ENCODE measurements at places on chromosomes 2 and 18.

DNA sequence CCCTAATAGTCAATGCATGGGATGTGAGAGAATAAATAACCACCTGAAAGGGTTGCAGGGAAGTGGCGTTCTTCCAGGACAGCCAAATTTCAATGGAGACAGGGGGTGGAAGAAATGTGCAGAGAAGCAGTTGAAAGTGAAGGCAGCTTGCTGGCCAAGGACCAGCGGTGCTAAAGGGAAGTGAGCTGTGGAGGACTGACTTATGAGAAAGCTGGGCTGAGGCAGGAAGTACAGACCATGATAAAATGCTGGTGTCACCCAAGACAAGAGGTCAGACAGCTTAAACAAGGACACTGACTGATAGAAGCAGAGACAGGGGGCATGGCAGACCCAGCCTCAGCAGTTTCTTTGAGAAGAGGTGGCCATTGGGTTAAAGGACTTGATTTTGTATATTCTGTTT is 106.7 kb downstream of the DTNB start:
- peak; percentile 48 for DNase-seq

- no peak for DNase-seq
Observed at GRCh38 chr2:106009096-106009495, 185.0 kb downstream of the UXS1 start.

DNA sequence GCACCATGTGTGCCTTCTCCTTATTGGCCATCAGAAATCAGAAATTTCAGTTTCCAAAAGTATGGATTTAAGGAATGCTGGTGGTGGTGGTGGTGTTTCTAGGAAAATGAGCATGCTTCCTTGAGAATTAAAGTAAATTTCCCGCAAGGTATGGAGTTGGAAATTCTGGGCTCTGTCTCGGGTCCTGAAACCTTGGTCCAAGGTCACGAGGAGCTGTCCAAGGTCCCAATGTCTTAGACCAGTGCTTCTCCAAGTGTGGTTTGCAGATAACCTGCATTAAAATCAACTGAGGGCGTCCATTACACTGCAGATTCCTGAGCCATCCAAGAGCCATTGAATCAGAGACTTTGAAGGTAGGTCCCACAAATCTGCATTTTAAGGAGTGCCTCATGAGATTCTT is 210.9 kb upstream of the PKDCC start:
- no peak for DNase-seq

- DNase-seq: no peak
Observed at GRCh38 chr2:239685556-239685955, 284.7 kb upstream of the HDAC4 start.

DNA sequence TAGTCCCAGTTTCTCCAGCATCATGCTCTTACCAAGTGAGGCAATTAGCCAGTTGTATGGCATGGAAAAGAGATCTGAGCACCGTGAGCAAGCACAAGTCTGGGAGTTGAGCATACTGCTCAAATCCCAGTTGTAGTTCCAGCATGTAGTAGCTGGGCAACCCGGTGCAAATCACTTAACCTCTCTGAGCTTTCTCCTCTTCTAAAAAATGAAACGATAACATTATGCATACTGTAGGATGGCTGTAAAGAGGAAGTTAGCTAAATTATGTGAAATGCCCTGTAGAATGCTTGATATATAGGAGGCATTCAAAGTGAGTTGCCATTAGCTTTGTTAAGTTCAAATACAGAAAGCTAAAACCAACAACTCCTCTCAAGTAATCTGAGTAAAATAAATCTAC is 164.0 kb upstream of the ZEB2 start:
- no peak for DNase-seq

- no peak for DNase-seq
Observed at GRCh38 chr2:101150306-101151145, 656 bp downstream of the TBC1D8 start.

GRCh38 chr2:164842624-164842966 is 972 bp upstream of the COBLL1 start:
- no peak for DNase-seq

GRCh38 chr2:131125195-131125757 is 20.1 kb downstream of the PLEKHB2 start:
- no peak for DNase-seq

GRCh38 chr2:144834363-144834762 is 314.4 kb upstream of the ZEB2 start:
- no peak for DNase-seq

DNA sequence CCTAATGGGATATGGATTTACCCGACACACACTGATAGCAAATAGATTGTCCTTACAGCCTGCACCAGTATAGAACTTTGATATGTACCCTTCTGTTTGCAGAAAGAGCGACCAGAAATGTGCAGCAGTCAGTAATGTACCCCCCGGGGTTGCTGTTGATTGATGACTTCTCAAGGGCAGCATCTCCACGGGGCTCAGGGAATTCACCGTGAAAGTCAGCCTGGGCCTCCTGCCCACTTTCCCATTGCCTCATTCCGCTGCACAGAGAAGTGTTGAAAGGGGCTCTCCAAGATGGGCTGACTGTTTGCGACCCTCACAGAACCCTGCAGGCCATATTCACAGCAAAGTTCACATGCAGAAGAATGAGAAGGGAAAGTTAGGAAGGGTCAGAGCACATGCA is 241.3 kb downstream of the PRKCE start:
- no peak for DNase-seq

GRCh38 chr2:218399391-218400166 is at the start of gene CTDSP1:
Gene CTDSP1 (plus strand): TSS chr2:218399868. CDS start chr2:218400091, 223 bp downstream.
- no peak for DNase-seq

GRCh38 chr2:30505500-30506180 is 58.6 kb downstream of the LCLAT1 start:
- no peak for DNase-seq

DNA sequence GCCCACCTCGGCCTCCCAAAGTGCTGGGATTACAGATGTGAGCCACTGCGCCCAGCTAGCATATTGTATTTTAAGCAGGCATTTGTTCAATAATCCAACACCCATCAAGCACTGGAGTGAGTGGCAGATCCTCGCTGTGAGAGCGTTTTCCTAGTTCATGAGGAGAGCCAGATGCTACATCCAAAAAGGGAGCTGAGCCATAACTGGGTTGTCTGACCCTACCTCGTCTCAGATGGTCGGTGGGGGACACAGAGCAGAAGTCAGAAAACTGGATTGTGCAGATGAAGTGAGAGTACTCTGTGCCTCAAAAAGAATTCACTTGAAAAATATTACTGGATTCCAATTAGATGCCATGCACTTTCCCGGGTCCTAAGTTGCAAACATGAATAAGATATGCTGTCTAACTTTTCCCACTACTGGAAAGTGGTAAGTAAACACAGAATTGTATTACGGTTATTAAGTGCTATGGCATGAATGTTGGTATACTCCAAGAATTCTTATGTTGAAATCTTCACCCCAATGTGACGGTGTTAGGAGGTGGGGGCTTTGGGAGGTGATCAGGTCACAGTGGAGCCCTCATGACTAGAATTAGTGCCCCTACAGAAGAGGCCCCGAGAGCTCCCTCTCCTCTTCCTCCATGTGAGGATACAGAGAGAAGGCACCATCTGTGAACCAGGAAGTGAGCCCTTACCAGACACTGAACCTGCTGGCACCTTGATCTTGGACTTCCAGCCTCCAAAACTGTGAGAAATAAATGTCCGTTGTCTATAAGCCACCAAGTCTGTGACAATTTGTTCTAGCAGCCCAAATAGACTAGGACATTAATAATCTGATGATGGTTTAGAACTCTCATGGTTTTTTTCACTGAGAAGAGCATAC is 21.5 kb downstream of the SOWAHC start:
- DNase-seq: no peak

GRCh38 chr18:33900638-33901037 is 322.6 kb downstream of the ASXL3 start:
- DNase-seq: no peak

- no peak for DNase-seq
Observed at GRCh38 chr2:160609346-160609745, 115.7 kb upstream of the RBMS1 start.

DNA sequence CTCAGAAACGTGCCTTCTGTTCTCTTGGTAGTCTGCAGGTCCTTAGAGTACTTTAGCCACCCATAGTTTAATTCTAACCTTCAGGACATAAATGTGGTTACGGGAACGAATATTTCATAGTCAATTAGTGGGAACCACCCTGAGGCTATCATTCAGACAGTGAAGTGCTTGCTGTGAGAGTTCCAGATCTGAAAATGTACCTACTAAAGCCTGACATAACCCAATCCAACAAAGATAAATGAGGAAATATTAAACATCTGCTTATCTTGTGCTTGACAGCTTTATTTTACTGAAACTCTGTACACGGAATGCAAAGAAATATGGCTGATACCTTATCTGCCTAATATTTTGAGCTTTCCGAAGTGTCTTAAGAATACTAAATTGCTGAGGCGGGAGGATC is 43.0 kb downstream of the RAB27B start:
- DNase-seq: peak; percentile 76

DNA sequence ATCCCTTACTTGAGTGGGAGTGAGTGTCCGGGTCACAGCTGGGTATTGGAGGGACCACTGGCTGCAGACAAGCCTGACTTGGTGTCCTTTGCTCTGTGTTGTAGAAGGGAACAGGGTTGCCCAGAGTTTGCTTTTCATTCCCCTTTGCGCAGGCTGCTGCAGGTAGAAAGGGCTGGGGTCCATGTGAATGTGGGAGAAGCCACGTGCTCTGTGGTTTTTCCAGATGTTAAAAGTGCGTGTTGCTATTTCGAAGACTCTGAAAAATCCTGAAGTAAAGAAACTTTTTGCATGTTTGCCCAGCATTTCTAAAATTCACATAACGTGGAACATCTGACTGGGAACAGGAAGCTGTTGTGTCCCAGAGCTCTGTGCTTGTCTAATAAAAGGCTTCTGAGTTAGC is 28.8 kb downstream of the GLI2 start:
- no peak for DNase-seq

GRCh38 chr2:170177950-170178781 is at the start of gene MYO3B:
Gene MYO3B (plus strand): TSS chr2:170178147. CDS start chr2:170178288, 141 bp downstream.
- DNase-seq: no peak

DNA sequence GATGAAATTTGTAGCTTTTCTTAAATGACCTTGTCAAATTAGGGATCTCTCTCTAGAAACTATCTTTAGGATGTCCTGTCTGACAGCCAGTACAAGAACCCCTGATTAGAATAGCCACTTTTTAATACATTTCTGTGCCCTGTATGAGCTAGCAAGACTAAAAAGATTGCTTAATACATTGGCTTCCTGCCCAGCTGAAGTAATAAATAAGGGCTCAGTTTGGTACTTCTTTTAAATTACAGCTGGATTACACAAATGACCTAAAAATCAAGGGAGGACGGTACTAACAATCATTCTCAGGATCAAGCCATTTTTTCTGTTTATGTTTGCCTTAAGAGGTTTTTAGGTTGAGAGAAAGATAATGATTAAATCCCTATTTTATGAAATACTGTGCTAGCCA is 11.6 kb upstream of the OLA1 start:
- DNase-seq: no peak

DNA sequence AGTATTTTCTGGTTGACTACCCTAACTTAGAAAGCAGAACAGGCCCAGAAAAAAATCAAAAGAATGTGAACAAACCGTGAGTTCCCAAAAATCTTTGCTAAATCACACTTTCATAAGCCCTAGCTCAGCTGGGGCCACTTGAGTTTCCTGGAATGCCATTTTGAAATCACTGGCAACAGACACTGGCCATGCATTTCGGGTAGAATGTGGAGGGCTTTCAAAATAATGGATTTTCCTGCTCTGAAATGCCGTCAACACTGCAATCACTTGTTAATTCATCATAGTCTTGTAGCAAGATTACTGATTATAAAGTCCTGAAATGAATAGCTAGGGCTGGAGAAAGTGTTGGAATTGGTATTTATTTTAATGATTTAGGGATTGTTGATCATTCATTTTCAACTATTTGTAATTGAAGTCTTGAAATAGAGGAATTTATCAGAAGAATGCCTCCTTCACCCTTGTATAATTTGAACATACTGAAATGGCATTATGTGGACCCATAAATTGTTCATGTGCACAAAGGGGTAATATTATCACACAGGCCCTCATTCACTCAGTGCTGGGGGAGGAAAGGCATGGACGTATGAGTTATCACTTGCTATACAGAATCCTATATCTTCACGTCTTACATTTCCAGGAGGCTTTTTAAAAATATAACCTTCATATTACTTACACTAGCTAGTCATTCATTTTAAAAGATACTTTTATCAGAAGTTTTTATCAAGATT is 134.8 kb downstream of the DTNA start:
- DNase-seq: no peak

DNA sequence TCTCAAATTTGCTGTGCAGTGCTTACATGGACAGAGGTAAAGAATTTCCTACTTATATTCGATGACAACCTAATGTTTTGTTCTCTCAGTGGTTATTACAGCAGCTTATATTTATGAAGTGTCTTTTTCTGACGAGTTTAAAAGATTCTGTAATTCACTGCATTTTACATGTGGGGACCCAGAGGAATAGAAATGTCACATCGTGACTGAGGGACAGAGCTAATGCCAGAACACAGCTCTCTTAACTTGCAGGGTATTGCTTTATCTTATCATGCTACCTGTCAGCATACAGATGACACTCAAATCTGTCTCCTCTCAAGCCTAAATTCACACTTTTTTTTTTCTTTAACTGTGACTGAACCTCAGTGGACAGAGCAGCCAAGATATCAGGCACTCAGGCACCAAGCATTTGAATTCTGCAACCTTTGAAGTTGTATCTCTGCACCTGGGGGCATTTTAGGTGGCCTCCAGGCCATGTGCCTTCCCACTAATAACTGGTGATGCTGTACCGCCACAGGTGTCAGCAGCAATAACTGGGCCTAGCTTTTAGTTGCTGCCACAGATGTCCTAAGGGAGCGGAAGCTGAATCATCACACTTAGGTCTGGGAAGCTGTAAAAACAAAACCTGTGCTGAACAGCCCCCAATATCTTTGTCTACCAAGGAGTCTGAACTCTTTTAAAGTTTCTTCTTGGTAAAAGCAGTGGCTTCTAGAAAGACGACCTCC is 315.8 kb upstream of the NRP2 start:
- DNase-seq: no peak

DNA sequence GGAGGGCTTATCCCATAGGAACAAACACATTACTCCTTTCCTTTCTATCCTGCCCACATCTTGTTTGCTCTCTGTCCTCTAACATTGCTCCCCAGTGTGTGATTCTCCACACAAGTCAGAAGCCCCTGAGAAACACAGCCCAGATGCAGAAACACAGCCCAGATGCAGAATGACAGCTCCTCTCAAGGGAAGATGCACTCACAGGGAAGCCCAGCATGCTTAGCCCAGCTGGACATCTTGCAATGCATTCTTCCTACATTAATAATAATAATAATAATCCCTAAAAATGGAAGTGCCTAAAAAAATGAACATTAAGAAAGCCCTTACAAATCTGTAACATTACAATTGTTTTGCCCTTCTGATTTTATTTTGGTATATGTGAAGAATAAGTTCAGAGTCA is 172.1 kb downstream of the CBLN2 start:
- DNase-seq: no peak

- DNase-seq: no peak
Observed at GRCh38 chr2:113965644-113966043, 75.8 kb downstream of the ACTR3 start.
